ENCODE measurements at places on chromosomes 5 and 9. TPM values are rescaled to one million over a fixed set of nuclear protein-coding genes. Genes with fewer than 3 reads are reported as not detected.

- H3K4me1 ChIP-seq, result peaks cover under 1% of the 10 kb centered on the region
- no peaks in the 10 kb centered on the region for H3K27me3 ChIP-seq
- no peak overlapping the region for H3K27ac ChIP-seq
- no peak for DNase-seq
- H3K4me3 ChIP-seq, result no peak overlapping the region
Observed at GRCh38 chr9:14232111-14232510, 81.8 kb downstream of the NFIB start.

DNA sequence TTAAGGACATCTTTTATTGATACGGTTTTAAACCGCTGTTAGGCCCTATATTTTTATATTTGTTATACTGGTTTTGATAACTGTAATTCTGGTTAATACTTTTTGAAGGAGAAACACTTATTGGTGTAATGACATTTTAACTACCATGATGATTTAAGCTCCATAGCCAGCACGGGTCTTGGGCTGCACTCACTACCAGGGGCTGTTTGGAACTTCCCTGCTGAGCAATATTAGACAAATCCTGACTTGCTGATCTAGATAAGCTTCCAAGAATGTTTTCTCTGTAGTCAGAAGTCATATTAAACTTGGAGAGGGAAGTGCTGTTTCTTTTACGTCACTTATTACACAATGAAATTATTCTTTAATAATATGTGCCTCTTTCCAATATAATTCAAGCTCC, 540.0 kb upstream of the GRAMD2B start:
- H3K27ac ChIP-seq, result no peak overlapping the region
- no peaks in the 10 kb centered on the region for H3K27me3 ChIP-seq
- no peak overlapping the region for H3K4me3 ChIP-seq
- no peak for DNase-seq
- no peaks in the 10 kb centered on the region for H3K36me3 ChIP-seq
- H3K4me1 ChIP-seq, result no peaks in the 10 kb centered on the region

GRCh38 chr9:131116281-131117120, 8.9 kb upstream of the NUP214 start:
- no peak for DNase-seq
- no peak overlapping the region for H3K4me3 ChIP-seq
- no peaks in the 10 kb centered on the region for H3K27me3 ChIP-seq
- H3K4me1 ChIP-seq, result no peaks in the 10 kb centered on the region
- H3K27ac ChIP-seq, result peak overlapping the region; percentile 50
- no peaks in the 10 kb centered on the region for H3K36me3 ChIP-seq

Gene UQCRQ
- total RNA-seq, result 160 TPM

Gene CD14
- 15.1 TPM for total RNA-seq

Gene GRXCR2
- not detected for total RNA-seq

Gene FAM169A
- 4.6 TPM for total RNA-seq

Gene NMUR2
- not detected for total RNA-seq

Gene TAS2R1
- not detected for total RNA-seq

GRCh38 chr5:159100782-159101646, 1.3 kb upstream of the EBF1 start:
- peaks cover 10% of the 10 kb centered on the region for H3K4me1 ChIP-seq
- no peak for DNase-seq
- no peaks in the 10 kb centered on the region for H3K36me3 ChIP-seq
- H3K4me3 ChIP-seq, result peak overlapping the region; percentile 73
- peak overlapping the region; percentile 92 for H3K27ac ChIP-seq
- peaks cover 100% of the 10 kb centered on the region for H3K27me3 ChIP-seq

Gene TMOD1
- total RNA-seq, result 1.2 TPM

Gene PCDHGB3
- total RNA-seq, result 1.8 TPM

DNA sequence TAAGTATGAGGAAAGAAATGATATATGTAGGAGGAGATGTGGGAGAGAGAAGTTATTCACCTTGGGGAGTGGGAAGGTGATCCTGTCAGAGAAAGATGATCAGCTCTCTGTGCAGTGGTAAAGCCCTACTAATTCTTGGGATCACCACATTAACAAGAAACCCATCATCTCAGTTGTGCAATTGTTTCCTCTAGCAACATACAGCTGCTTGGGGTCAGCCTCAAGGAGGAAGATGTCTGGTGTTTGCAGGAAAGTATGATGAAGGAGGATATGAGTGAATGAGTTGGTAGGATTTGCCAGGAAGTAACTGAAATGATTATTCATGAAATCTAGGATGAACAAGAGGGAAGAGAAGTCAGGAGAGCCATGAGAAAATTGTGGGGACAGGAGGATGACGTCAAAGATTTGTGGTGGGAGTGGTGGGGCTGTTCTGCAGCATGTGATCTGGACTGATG, 50.1 kb downstream of the TNFSF8 start:
- H3K4me3 ChIP-seq, result no peak overlapping the region
- no peaks in the 10 kb centered on the region for H3K36me3 ChIP-seq
- no peak for DNase-seq
- no peaks in the 10 kb centered on the region for H3K27me3 ChIP-seq
- H3K4me1 ChIP-seq, result peaks cover 11% of the 10 kb centered on the region

- H3K27me3 ChIP-seq, result no peaks in the 10 kb centered on the region
- no peak for DNase-seq
- H3K27ac ChIP-seq, result no peak overlapping the region
- H3K4me1 ChIP-seq, result peaks cover 18% of the 10 kb centered on the region
- no peaks in the 10 kb centered on the region for H3K36me3 ChIP-seq
Observed at GRCh38 chr5:140965905-140966292, 377 bp upstream of the PCDHAC2 start.

GRCh38 chr5:148875205-148875875, 48.9 kb downstream of the ADRB2 start:
- H3K4me3 ChIP-seq, result no peak overlapping the region
- no peaks in the 10 kb centered on the region for H3K27me3 ChIP-seq
- H3K36me3 ChIP-seq, result no peaks in the 10 kb centered on the region
- H3K27ac ChIP-seq, result no peak overlapping the region
- no peaks in the 10 kb centered on the region for H3K4me1 ChIP-seq

GRCh38 chr9:72048850-72049249, 11.6 kb downstream of the C9orf57 start:
- no peaks in the 10 kb centered on the region for H3K36me3 ChIP-seq
- no peak overlapping the region for H3K4me3 ChIP-seq
- H3K27me3 ChIP-seq, result no peaks in the 10 kb centered on the region
- H3K27ac ChIP-seq, result no peak overlapping the region
- no peak for DNase-seq

- H3K27ac ChIP-seq, result no peak overlapping the region
- H3K4me3 ChIP-seq, result no peak overlapping the region
- H3K27me3 ChIP-seq, result no peaks in the 10 kb centered on the region
- no peak for DNase-seq
- H3K4me1 ChIP-seq, result peaks cover 22% of the 10 kb centered on the region
Observed at GRCh38 chr5:134055015-134055414, 50.2 kb upstream of the VDAC1 start.

Gene LPAR1
- 20.4 TPM for total RNA-seq

GRCh38 chr5:174610968-174611367, 113.4 kb upstream of the MSX2 start:
- H3K4me1 ChIP-seq, result no peaks in the 10 kb centered on the region
- peaks cover 26% of the 10 kb centered on the region for H3K27me3 ChIP-seq
- H3K4me3 ChIP-seq, result no peak overlapping the region
- H3K36me3 ChIP-seq, result no peaks in the 10 kb centered on the region

DNA sequence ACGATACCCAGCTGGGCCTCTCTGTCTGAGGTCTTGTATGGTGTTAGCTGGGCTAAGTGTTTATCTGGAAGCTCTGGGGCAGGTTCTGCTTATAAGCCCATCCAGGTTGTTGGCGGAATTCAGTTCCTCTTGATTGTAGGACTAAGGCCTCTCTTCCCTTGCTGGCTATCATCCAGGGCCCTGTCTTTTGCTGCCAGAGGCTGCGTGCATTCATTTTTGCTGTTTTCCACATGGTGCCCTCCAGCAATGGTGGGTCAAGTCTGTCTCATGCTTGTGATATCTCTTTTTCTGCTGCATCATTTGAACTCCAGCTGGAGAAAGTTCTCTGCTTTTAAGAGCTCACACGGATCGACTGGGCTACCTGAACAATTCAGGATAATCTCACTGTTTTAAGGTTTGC, 105.7 kb upstream of the ZNF618 start:
- H3K4me3 ChIP-seq, result no peak overlapping the region
- H3K27me3 ChIP-seq, result no peaks in the 10 kb centered on the region

GRCh38 chr5:74042559-74042958, 416.6 kb downstream of the ARHGEF28 start:
- no peak overlapping the region for H3K4me3 ChIP-seq
- no peaks in the 10 kb centered on the region for H3K36me3 ChIP-seq
- H3K27ac ChIP-seq, result no peak overlapping the region
- H3K27me3 ChIP-seq, result no peaks in the 10 kb centered on the region

DNA sequence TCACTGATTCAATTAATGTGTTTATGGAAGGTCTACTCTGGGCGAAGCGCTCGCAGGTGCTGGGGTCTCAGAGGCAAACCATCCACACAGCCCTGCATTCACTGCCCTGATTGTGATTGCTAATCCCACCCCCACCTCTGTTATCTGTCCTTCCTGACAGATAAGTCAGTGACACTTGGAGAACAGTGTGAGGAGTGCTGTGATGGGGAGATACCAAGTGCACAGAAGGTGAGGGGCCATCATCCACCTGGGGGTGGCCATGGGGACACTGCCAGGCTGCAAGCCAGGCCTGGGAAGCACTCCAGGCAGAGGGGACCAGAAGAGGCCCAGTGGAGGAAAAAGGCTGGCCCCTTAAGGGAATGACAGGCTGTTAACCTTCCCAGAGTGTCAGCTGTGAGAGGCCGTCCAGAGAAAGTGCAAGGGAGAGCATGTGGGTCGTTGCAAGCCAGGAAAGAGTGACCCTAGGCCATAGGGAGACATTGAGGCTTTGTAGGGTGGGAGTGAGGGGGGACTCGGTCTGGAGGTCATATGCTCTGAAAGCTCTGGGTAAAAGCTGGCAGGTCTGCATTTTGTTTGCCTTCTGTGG, 18.0 kb downstream of the IL9 start:
- no peaks in the 10 kb centered on the region for H3K36me3 ChIP-seq
- no peak overlapping the region for H3K4me3 ChIP-seq

- no peaks in the 10 kb centered on the region for H3K36me3 ChIP-seq
- no peak overlapping the region for H3K27ac ChIP-seq
- peaks cover 43% of the 10 kb centered on the region for H3K27me3 ChIP-seq
- no peaks in the 10 kb centered on the region for H3K4me1 ChIP-seq
Observed at GRCh38 chr5:174777111-174777510, 52.7 kb downstream of the MSX2 start.

Gene PCDHGA2
- 2.9 TPM for total RNA-seq

Gene SLCO6A1
- total RNA-seq, result not detected

Measured in esophagus squamous epithelium (tissue), 5 donors.